ENCODE measurements at places on chromosomes 1 and 21. TPM values are rescaled to one million over a fixed set of nuclear protein-coding genes. Genes with fewer than 3 reads are reported as not detected.

Gene CSF3R
- 0.07 TPM for total RNA-seq

DNA sequence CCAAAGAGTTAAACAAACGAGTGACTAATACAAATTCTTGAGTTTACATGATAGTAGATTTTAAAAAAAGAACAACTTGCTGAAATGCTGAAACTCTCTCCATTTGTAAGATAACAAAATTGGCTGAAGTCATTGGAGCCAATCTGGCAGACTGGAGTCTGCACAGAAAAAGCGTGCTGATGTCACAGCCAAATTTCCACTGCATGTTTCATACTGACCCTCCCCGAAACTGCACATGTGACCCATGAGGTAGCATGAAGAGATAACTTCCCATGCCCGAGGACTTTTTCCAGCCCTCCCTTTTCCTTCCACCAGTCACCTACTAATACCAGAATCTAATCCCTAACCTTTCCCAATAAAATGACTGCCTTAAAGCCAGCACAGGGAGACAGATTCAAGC, 1.2 kb upstream of the LELP1 start:
- no peak overlapping the region for H3K4me3 ChIP-seq
- no peak for DNase-seq
- H3K4me1 ChIP-seq = no peaks in the 10 kb centered on the region
- H3K36me3 ChIP-seq = no peaks in the 10 kb centered on the region
- H3K27ac ChIP-seq = no peak overlapping the region

- no peaks in the 10 kb centered on the region for H3K27me3 ChIP-seq
- H3K4me1 ChIP-seq = no peaks in the 10 kb centered on the region
- H3K27ac ChIP-seq = peak overlapping the region; percentile 26
Observed at GRCh38 chr1:223802602-223803001, 43.1 kb downstream of the TP53BP2 start.

DNA sequence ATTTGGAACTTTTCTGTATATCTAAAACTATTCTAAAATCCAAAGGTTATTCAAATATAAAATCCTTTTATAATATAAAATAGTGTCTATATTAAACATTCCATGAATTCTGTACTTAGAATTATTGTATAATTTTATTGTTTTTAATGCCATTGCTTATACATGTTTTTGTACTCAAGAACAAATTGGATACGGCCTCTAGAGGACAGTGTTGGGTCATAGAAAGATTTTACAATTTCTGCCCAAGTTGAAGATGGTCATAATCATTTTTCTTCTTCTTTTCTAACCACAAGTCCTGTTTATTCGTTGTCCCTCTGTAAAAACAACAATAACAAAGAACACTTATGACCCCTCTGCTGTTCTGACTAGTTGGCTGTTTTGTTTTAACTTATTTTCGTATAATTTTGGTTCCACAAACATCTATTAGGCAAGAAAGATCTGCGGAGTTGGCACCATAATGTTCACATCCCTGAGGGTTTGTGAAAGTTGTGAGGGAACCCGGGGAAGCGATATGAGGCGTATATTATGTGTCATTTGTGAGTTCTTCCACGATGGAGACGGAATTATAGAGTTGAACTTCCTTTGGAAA, 75.7 kb upstream of the KIF26B start:
- no peak overlapping the region for H3K27ac ChIP-seq
- no peaks in the 10 kb centered on the region for H3K36me3 ChIP-seq
- peaks cover 2% of the 10 kb centered on the region for H3K27me3 ChIP-seq

GRCh38 chr1:14494911-14495310, 103.6 kb upstream of the KAZN start:
- H3K27ac ChIP-seq = no peak overlapping the region
- no peak for DNase-seq

All from activated CD4-positive, alpha-beta T cell treated with anti-CD3 and anti-CD28 coated beads, Interleukin-2, amount 10 ng/mL, durations not matched to agents 24 days and 14 days (primary cell).